Pulmonary artery endothelial cell (primary cell): ENCODE measurements at places on chromosomes 6 and 20. TPM values are rescaled to one million over a fixed set of nuclear protein-coding genes. Genes with fewer than 3 reads are reported as not detected.

- DNase-seq, result no peak
These were observed 102.6 kb downstream of the PERP start for GRCh38 chr6:138004430-138005287.

GRCh38 chr6:132354517-132355167 is 46.6 kb downstream of the MOXD1 start:
- DNase-seq, result no peak

TRDN gene
- total RNA-seq, result not detected in 2 replicates

DNA sequence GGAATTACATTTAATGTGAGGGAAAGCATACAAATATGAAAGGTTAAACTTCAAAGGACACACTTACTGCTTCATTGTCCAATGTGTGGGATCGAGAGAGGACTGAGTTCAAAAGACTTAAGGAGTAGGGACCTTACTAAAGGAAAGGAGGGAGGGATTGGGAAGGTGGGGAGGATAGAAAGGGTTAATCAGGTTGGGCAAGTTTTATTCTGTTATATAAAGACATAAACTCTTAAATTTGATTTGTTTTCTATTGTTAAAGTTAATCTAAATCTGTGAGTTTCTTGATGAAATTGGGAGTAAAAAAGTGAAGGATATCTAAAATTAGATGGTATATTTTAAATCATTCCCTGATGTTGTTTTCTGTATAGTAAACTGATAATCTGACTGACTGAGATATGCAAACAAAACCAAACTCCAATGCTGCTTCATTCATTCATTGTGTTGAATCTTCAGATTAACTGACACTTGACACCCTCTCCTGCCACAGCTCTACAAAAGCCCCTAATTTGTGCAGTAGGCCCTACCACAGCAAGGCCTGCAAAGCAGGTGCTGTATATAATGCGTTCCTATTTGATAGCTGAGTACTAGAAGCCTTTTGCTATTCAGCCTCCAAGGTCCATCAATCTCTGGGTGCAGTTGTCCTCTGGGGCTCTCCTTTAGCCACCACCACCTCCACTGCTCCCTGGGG is 1.3 kb upstream of the UBE2J1 start:
- no peak for DNase-seq

- DNase-seq, result peak; percentile 35
These were observed 95.6 kb downstream of the LAMP5 start for GRCh38 chr20:9609887-9610502.

- DNase-seq, result no peak
These were observed 24.4 kb upstream of the TMEM217 start for GRCh38 chr6:37282371-37282770.

GRCh38 chr6:117595099-117595923 is 7.0 kb downstream of the GOPC start:
- DNase-seq, result no peak

- DNase-seq, result no peak
These were observed 348.3 kb downstream of the CDH26 start for GRCh38 chr20:60306551-60306950.

NKX2-4 gene
- total RNA-seq, result not detected in 2 replicates

GRCh38 chr6:15621203-15622044 is 41.4 kb downstream of the DTNBP1 start:
- DNase-seq, result no peak

- no peak for DNase-seq
These were observed 228.3 kb downstream of the TTLL2 start for GRCh38 chr6:167552961-167553735.

SKIC2 gene
- total RNA-seq, result 42.9 and 49.6 TPM in 2 replicates

DNA sequence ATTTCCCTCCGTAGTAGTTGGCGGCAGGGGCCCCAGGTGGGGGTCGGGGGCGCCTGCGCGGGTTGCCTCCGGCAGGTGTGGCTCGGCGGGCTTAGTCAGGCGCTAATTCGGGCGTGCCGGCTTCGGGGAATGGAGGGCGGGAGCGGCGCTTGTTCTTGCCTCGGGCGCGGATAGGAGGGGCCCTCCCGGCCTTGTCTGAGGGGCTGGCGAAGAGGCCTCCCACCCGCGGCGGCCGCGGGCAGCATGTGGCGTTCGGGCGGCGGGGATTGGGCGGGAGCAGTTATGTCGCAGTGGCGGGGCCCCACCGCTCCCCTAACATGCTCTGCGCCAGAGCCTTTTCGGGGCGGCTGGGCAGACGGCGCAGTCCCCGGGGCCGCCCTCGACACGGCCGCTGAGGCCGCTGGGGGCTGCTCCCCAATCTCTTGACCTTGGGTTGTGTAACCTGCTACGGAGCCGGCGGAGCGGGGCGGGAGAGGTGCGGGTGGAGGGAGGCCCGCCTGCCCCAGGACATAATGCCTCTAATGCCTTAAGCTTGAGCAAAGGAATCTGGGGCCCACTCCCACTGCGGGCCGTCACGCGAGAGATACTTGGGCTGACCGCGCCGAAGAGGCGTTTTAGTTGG is 1.1 kb downstream of the AMD1 start:
- no peak for DNase-seq

SIRPB1 gene
- 0.73 TPM in 1 of 2 replicates, not detected in the other for total RNA-seq

GRCh38 chr6:144993870-144994269 is 708.7 kb downstream of the UTRN start:
- peak; percentile 56 for DNase-seq

- no peak for DNase-seq
These were observed 248.1 kb downstream of the CD109 start for GRCh38 chr6:73943930-73944652.

DNA sequence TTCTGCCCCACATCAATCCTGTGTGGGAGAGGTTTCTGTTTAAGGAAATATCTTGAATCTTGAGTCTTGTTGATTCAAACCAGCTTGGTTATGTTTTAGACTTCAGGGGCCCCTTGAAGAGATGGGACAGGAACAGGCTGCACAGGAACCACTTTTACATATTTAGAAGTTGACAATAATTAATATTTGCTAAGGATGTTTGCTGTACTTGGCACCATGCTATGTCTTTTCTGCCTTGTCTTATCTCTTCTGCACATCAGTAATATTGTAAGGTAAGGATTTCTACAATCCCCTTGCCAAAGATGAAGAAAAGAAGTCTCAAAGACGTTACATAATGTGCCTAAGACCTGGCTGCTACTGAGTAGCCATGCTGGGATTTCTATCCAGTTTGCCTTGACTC is 48.0 kb upstream of the PMEPA1 start:
- DNase-seq, result no peak

GRCh38 chr20:36824142-36824940 is 50.8 kb upstream of the DSN1 start:
- no peak for DNase-seq

CCM2L gene
- 6.4 and 10.3 TPM in 2 replicates for total RNA-seq

DNA sequence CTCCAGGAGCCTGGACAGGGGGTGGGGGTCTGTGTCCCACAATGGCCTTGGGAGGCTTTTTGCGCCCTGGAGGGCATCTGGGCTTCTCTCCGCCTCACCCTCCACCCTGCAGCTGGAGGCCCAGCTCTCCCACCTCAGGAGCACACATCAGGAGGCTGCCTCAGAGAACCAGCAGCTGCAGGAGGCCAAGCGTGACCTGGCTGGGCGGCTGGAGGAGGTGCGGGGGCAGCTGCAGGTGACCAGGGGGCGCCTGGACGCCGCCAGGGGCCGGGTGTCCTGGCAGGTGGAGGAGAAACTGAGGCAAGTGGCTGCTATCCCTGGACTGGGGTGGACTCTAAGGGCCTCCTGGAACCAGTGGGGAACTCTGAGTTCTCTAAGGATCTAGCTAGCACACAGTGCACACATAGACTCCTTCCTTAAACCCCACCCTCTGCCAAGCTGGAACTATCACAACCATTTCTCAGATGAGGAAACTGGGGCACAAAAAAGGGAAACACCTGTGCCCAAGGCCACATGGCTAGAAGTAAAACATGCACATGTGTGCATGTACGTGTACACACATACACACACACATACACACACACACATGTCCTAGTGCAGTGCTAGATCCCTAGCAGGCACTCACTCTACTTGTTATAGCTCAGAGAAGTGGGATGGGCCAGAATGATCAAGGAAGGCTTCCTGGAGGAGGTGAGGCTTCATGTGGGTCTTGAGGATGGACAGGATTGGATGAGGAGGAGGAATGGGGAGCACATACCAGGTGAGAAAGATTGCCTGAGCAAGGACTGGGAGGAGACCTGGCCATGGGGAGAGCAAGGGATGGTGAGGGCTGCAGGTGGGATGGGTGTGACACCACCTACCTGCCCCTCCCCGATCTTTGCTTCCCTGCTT is 22.9 kb downstream of the RAB44 start:
- no peak for DNase-seq

GRCh38 chr6:127291495-127291894 is 24.8 kb downstream of the RNF146 start:
- no peak for DNase-seq

- DNase-seq, result no peak
These were observed 93.6 kb downstream of the FYN start for GRCh38 chr6:111779660-111780059.

ULBP1 gene
- total RNA-seq, result 0.11 and 0.20 TPM in 2 replicates

GRCh38 chr6:45946352-45946751 is 69.3 kb downstream of the CLIC5 start:
- no peak for DNase-seq

DNA sequence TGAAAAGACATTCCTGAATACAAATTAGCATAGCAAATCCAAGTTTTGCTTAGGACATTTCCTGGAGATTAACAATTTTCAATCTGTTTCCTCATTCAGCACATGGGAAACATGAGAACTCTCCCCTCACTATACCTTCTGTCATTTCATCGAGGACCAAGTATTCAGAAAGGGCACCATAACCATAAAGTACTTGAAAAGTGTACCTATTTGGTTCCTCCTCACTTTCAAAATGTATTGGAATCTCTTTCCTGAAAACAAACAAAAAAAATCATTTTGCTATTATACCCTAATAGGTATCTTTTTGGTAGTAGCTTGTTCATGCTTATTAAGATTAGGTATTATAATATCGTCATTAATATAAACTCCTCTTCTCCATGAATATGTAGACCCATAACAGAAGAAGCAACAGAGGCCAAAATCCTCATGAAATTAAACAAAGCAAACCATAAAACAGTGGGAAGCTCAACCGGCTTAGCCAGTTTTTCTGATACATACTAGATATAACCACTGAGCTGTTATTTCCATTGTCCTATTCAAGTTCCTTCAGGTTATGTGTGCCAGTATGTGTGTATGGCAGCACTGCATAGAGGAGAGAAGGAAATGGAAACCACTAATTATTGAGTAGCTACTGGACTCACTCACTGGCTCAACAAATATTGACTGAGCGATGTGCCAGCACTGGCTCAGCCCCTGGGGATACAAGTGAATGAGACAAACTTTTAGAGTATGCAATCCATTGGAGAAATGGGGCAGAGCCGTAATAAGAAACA is 274.0 kb downstream of the MAFB start:
- DNase-seq, result no peak

MAP7 gene
- total RNA-seq, result 0.66 and 0.74 TPM in 2 replicates

GRCh38 chr20:14859627-14860026 is 522.2 kb upstream of the FLRT3 start:
- DNase-seq, result no peak

- no peak for DNase-seq
These were observed 23.8 kb downstream of the CYB5R4 start for GRCh38 chr6:83883240-83883639.

GRCh38 chr6:166862287-166862977 is 93.9 kb downstream of the RNASET2 start:
- no peak for DNase-seq

GRCh38 chr6:118400582-118400981 is 147.5 kb upstream of the PLN start:
- DNase-seq, result no peak

- DNase-seq, result no peak
These were observed 16.7 kb downstream of the NEDD9 start for GRCh38 chr6:11215773-11216172.
